Right atrium auricular region (tissue), 2 donors: ENCODE measurements at places on chromosomes 12 and 14. TPM values are rescaled to one million over a fixed set of nuclear protein-coding genes. Genes with fewer than 3 reads are reported as not detected.

Gene ASB2
- 187 TPM for total RNA-seq

- no peak for DNase-seq
Measured at GRCh38 chr14:105767315-105767714, 240.9 kb downstream of the TMEM121 start.

Gene TROAP
- total RNA-seq = not detected

- DNase-seq = no peak
Measured at GRCh38 chr12:52819731-52820510, 6.0 kb upstream of the KRT4 start.

Gene OTOGL
- 10.9 TPM for total RNA-seq

DNA sequence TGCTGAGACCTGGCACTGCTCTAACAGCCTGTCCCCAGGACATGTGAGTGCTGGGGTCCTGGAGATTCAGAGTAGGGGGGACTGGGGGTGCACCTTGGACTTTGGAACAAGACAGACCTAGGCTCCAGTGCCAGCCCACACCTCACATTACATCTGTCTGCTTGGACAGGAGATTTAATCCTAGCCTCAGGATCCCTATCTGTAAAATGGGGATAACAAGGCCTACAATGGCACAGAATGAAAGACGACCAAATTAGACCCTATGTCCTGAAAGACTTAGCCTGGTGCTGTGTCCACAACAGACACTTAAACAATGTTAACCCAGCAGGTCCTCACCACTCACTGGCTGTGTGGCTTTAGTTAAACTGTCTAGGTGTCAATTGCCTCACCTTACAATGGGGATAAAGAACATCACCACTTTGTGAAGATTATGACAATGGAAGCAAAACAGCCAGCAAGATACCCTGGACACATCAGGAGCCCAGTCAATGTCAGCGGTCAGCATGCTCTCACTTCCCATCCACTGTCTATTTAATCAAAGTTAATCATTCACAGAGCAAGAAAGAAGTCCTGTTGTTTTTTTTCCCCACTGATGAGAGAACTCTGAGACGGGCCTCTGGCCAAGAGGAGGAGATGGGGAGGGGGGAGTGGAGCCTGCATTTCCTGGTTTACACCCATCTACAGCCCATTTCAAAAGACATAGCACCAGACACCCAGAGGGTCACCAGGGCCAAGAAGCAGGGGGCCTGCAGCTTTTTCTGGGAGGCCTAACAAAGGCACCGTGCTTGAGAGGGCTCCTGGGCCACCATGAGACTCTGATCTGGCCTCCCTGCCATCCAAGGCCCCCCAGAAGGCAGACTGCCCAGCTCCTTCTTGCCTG, 40.6 kb downstream of the ACTN1 start:
- DNase-seq = no peak

GRCh38 chr14:61701946-61702345, 6.6 kb downstream of the HIF1A start:
- DNase-seq = no peak

Gene FOXG1
- total RNA-seq = not detected
